H4 (cell line): ENCODE measurements at places on chromosomes 12 and 14.

GRCh38 chr12:106345746-106346145 is 11.8 kb upstream of the POLR3B start:
- peak; percentile 38 for DNase-seq

GRCh38 chr14:22151121-22151520 is 437.9 kb downstream of the DAD1 start:
- no peak for DNase-seq

GRCh38 chr14:94548131-94548998 is 12.9 kb upstream of the SERPINA4 start:
- DNase-seq, result no peak

- DNase-seq, result peak; percentile 59
These were observed 67.2 kb downstream of the DIO3 start for GRCh38 chr14:101628471-101628966.

DNA sequence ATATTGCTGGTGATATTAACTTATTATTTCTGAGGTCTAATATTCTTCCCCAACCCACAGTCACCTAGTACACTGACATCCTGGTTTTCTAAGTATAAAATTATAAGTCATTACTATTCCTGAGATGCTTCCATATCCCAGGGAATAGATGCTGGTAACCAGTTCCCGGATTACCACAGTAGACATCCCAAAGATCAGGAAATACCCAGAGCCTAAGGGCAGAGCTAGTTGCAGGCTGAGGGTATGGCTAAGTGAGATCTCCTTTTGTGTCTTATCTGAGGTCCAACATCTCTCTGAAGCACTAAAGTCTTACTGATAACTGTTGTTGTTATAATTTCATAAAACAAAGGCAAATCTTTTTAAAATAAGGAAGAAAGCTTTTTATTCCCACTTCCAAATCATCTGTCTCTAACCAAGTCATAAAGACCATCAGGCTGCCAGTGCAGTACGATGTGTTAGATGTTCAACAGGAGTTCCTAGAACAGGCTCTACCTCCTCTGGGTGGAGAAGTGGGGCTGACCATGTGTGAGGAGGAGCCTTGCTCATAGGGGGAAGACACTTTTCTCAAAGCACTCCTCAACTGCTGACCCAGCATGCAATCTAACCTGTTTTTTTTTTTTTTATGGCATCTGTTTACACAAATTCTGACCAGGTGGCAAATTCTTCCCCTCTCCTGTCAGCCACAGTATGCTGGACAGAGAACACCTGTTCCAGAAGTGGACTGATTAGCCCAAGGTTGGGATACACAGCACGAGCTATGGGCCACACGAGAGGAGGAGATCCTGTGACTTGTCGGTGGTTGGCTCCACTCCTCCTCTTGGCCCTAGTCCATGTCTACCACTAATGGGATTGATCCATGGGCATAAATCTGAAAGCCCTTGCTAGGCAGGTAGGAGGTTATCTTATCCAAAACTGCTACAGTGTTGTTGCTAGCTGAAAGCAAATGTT is 16.1 kb upstream of the GRIP1 start:
- DNase-seq, result no peak

- DNase-seq, result no peak
These were observed 1.2 kb downstream of the KRT3 start for GRCh38 chr12:52794479-52795331.

GRCh38 chr12:95557625-95558024 is 6.3 kb upstream of the USP44 start:
- DNase-seq, result no peak

DNA sequence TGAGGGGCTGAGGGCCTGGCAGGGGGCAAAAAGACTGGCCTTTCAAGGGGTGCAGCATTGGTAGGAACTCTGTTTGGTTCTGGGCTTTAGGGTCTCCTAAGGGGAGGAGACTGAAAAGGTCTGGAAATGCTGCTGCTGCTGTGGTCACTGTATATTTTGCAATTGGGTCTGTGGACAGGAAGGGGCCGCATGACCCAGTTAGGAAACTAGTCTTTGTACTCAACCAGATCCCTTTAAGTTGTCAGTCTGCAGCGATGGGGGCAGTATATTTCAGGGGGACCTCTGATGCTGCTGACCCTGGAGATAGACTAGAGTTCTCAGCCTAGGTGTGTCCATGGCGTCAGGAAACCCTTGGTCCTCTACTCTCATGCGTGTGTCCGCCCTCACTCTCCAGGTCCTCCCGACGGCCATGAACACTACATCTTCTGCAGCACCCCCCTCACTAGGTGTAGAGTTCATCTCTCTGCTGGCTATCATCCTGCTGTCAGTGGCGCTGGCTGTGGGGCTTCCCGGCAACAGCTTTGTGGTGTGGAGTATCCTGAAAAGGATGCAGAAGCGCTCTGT is 4.0 kb downstream of the LTB4R start:
- no peak for DNase-seq

GRCh38 chr14:97293659-97294058 is 496.5 kb downstream of the VRK1 start:
- DNase-seq, result no peak

GRCh38 chr14:26200687-26201086 is 397.1 kb downstream of the NOVA1 start:
- DNase-seq, result no peak

- no peak for DNase-seq
These were observed 80.9 kb upstream of the TSPAN11 start for GRCh38 chr12:30845676-30846075.

DNA sequence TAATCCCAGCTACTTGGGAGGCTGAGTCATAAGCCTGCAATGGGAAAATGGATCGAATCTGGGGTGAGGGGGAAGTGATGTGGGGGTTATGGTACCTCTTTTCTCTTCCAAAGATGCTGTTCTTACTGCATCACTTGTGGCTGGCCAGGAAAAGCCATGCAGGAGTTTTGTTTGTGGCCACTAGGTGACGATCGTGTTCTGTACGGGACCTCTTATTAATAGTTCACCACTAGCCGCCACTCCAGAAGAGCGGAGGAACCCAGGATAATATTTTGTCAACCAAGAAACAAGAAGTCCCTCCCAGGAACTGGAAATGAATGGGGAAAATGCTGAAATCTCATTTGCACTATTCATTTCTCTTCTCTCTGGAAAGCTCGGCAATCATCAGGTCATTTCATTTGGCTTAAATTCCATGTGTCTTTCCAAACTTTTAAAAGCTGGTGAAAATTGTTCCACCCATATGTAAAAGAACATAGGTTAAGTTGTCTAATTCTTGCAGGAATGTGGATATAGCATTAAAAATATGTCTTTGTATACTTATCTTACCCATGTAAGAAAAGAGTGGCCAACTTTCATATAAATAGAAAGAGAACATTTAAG is 8.9 kb downstream of the GPR65 start:
- DNase-seq, result peak; percentile 54

DNA sequence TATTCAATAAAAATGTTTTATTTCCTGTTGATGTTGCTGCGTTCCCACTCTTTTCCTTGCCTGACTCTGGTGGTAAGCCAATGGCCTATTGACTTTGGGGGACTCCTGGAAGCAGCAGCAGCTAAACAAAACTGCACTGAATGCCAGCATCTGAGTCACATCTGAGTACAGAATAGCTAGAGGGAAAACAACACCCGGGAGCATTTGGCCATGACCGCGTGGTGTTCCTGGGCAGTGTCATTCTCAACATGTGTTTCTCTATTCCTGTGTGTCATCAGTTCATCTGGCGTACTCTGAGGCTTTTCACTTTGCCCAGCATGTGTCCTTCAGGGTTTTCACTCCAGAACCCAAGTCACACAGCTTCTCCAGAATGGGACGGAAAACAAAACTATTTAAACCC is 238.8 kb downstream of the PAWR start:
- DNase-seq, result peak; percentile 85

GRCh38 chr12:113103756-113104450 is 31.7 kb downstream of the RASAL1 start:
- DNase-seq, result no peak

DNA sequence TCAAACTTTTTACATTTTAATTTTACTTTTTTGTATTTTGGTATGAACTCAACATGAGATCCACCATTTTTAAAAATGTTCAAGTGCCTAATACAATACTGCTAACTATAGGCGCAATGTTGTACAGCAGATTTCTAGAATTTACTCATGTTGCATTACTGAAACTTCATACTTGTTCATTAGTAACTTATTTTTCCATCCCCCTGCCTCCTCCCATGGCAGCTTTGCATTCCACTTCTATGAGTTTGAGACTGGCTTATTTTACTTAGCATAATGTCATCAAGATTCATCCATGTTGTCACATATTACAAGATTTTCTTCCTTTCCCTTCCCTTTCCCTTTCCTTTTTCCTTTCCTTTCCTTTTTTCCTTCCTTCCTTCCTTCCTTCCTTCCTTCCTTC is 825.9 kb downstream of the SLC16A7 start:
- no peak for DNase-seq

GRCh38 chr12:99620159-99620479 is 27.4 kb upstream of the GARIN6 start:
- no peak for DNase-seq

DNA sequence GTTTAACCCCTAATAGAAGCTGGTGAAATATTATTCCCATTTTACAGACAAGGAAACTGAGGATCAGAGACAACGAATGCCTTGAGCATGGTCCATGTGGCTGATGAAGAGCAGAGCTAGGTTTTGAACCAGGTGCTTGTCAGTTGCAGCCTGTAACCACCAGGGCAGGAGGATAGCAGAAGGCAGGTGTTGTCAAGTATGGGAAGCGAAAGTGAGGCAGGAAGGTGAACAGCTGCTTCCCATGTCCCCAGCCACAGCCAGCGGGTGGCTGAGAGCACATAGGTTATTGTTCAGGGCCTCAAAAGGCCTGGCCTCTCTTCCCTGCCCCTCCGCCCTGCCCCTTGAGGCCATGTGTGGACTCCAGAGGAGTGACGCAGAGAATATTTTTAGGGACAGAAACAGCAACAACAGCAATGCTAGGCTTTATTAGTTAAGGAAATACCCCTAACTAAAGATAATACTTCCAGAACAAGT is 39.6 kb downstream of the IQSEC3 start:
- DNase-seq, result no peak

DNA sequence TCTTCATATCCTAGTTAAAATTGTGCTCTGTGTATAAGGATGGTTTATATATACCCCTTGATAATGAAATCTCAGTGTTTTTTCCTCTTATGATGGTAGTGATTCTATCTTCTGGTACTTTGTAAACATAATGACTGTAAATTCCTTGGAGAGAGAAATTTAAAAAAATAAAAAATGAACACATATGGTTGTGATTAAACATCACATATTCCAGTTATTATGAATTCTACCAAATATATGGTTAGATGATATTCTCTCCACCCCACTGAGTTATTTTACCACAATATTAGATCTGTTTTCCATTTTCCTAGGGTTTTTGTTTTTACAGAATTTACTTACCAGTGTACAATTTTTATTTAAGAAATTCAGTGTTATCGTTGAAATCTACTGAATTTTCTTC is 481.9 kb upstream of the NOVA1 start:
- DNase-seq, result no peak

GRCh38 chr14:75418850-75419768 is 8.7 kb upstream of the JDP2 start:
- DNase-seq, result no peak

GRCh38 chr12:114266536-114266935 is 139.4 kb downstream of the TBX5 start:
- DNase-seq, result no peak

- peak; percentile 65 for DNase-seq
These were observed 3.4 kb downstream of the PLEKHG3 start for GRCh38 chr14:64707661-64708060.

GRCh38 chr12:57195611-57196371 is 20.8 kb upstream of the NXPH4 start:
- DNase-seq, result no peak

GRCh38 chr12:131636940-131637750 is 73.7 kb upstream of the SFSWAP start:
- DNase-seq, result no peak

- no peak for DNase-seq
These were observed 1.1 kb downstream of the NUMB start for GRCh38 chr14:73457041-73457923.

DNA sequence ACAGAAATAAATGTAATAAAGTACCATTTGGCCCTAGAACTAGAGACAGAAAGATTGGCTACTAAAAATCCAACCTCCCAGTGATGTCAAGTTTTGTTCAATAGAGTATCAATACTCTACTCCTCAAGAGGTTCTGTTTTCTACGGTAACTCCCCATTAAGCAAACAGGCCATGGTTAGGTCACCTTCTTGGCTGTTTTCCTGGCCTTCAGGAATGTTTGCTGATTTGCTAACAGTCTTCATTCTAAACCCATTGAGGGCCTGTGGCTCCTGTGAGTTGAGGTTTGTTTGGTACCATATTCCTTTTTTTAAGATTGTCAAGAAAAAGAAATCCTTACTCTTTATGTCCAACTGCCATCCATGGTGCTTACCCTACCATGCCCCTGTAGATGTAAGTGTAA is 1022.0 kb upstream of the TMEM132C start:
- no peak for DNase-seq

GRCh38 chr12:77584860-77585259 is 245.8 kb upstream of the NAV3 start:
- no peak for DNase-seq

DNA sequence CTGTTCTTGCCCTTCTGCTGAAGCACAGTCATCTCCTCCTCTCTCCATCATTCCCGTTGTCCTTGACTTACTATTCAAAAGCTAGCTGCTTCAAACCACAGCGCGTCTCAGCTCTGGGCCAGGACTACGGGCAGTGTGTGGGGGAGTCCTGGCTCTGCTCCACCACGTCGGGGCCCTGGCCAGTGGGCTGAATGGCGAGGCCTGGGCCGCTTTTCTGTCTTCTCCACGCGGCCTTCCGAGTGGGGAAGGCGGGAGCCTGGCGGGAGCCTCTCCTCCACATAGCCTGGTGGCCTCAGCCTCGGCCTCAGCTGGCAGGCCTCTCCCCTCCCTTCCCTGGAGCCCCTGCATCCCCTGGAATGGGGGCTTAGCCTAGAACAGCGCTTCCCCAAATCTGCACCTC is 16.5 kb downstream of the ANKRD9 start:
- no peak for DNase-seq
